GM23338 (cell line): ENCODE measurements at places on chromosomes 11 and 22.

DNA sequence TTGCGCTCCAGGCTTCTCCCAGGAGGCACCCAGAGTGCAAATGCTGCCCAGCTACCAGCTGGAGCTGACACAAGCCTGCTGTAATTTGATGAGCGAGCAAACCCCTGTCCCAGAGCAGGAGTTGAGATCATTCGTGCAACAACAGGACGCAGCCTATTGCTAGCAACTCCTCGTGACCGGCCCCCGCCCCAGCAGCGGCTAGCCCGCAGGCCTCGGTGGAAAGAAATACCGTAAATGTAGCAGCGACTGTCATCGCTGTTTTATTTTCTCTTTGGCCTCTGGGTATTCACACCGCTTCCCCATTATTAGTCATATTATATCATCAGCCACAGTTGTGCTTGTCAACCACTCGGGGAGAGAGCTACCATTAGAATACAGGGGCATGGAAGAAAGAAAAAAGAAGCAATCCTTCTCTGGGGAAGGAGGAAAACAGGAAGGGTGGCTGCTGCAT, 59.2 kb upstream of the ATXN10 start:
- DNase-seq = no peak

DNA sequence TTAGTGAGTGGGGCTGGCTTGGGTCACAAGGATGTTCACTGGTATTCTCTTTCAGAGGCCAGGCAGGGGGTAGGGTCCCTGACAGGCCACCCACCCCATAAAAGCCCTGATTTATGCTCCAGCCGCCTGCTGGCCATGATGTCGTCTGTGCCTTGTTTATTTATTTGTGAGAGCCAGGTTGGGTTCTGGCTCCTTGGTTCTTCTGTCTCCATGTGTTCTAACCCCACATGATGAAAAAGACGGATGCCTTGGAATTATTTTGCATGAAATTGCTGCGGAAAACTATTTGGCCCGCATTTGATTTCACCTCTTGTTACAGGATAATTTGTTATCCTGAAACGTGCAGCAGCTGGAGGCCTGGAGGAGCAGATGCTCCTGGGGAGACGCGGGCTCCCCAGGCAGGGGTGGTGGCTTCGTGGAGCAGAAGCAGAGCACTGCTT, 46.3 kb upstream of the WNT11 start:
- no peak for DNase-seq

DNA sequence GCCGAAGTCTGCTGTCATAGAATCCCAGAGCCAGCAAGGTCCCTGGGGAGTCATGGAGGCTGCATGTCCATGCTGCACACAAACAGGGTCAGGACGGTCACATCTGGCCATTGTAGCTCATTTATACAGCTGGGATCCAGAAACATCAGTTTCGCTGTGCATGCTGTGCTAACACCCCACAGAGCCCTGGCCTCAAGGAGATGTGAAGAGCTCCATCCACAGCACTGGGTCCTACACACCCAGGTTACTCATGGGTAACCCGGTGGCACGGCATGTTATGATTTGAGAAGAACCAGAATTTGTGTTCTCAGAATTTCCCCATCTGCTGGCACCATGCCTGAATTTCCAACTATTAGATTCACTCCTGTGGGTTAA, 146.3 kb upstream of the ARHGAP20 start:
- no peak for DNase-seq

GRCh38 chr22:41920271-41920976, 5.5 kb upstream of the SHISA8 start:
- DNase-seq = no peak

GRCh38 chr22:50269970-50270665, at the start of gene MAPK11:
MAPK11 (minus strand) TSS chr22:50270380; CDS start chr22:50270292, 88 bp downstream.
- no peak for DNase-seq

- DNase-seq = no peak
Measured at GRCh38 chr11:14700593-14700992, 57.0 kb downstream of the PDE3B start.

- DNase-seq = no peak
Measured at GRCh38 chr11:104322696-104323095, 158.7 kb upstream of the PDGFD start.

GRCh38 chr11:821512-822371, 3.0 kb downstream of the PNPLA2 start:
- DNase-seq = no peak

DNA sequence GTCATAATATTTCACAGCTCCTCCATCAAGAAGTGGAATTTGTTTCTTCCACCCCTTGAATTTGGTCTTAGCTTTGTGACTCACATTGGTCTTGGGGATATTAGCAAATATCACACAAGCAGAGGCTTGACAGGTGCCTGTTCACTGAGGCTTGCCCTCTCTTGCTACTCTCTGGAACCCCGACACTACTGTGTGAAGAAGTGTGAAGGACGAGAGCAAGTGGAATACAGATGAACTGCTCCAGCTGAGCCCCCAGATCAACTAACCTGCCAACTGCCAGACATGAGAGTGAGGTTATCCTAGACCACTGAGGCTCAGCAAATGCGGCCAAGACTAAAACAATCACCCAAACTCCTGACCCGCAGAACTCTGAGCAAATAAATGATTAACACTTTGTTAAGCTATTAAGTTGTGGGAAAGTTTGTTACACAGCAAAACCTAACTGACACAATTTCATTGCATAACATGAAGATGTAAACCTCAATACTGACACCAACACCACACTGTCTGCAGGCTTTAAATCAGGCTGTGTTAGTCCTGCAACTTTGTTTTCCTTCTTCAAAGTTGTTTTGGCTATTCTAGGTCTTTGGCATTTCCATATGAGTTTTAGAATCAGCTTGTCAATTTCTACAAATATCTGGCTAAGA, 142.5 kb downstream of the APOL5 start:
- no peak for DNase-seq

DNA sequence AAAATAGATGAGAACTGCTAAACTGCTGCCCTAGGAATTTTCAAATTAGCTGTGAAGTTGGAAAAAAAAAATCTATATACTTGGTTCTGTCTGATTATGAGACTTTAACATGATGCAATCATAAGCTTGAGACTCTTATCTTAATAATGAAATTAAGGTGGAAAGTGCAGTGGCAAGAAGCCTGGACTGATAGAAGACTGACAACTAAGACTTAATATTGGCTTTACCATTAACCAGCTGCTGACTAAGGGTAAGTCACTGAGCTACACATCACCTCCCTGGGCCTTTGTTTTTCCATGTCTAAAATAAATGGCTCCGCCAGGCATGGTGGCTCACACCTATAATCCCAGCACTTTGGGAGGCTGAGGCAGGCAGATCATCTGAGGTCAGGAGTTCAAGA, 56.9 kb downstream of the SLC35F2 start:
- DNase-seq = no peak

GRCh38 chr11:77668760-77669159, 31.2 kb upstream of the CLNS1A start:
- DNase-seq = no peak

DNA sequence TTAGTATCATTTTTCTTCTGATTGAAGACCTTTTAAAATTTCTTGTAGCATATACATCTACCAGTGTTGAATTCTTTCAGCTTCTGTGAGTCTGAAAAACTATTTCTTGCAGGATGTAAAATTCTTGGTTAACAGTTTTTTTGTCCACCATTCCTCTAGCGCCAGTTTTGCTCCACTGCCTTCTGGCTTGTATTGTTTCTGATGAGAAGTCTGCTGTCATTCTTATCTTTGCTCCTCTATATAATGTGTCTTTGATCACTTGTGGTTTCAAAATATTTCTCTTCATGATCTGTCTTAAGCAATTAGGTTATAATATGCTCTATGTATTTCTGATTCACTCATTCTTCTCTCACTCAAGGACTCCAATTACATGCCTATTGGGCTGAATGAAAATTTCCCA, 152.3 kb downstream of the INSC start:
- no peak for DNase-seq

- no peak for DNase-seq
Measured at GRCh38 chr22:43308836-43309235, 34.3 kb downstream of the SCUBE1 start.

- DNase-seq = no peak
Measured at GRCh38 chr11:65503949-65504673, 5.3 kb downstream of the MALAT1 start.

DNA sequence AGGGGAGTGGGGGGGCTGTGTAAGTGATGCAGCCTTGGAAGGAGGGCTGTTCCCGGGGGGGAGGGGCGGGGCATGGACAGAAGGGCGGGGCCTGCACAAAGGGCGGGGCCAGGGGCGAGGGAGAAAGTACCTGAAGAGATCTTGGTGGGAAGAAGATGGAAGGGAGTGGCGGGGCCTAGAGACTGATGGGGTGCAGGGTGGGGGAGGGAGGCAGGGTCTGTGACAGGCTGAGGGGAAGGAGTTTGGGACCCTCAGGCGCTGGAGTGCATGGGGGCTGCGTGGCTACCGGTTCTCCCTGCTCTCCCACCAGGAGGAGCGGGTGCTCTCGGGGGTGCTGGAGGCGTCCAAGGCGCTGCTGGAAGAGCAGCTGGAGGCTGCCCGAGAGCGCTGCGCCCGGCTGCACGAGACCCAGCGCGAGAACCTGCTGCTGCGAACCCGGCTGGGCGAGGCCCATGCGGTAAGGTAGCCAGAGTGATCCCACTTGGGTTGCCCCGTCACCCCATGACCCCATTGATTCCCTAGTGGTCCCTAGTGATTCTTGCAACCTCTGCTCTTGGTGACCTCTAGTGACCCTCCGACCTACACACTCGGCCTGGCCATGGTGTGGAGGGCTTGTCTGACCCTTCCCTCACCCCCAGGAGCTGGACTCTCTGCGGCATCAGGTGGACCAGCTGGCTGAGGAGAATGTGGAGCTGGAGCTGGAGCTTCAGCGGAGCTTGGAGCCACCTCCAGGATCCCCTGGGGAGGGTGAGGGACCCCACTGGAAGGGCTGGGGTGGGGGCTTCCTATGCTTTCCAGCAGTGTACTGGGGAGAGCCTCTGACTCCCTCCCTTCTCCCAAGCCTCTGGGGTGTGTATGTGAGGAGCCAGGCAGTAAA, 3.1 kb downstream of the CCDC88B start:
- no peak for DNase-seq

- no peak for DNase-seq
Measured at GRCh38 chr11:91776655-91777054, 448.0 kb upstream of the FAT3 start.

DNA sequence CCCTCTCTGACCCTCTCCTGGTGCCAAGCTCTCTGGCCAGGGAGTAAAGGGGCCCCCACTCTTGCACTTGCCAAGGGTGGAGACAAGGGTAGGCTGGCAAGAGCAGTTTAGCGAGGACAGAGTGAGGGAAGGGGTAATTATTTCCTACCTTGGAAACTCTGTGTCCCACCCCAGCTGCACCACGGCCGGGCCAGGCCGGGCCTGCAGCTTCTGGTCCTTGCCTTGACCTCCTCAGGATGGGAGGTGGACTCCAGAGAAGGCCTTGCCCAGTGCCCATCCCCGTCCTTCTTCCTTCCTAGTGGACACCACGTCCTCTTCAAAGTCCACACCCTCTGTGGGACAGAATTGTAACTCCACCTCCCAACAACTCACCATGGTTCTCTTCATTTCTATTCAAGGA, 18.4 kb upstream of the OSBPL5 start:
- no peak for DNase-seq

- DNase-seq = no peak
Measured at GRCh38 chr11:24560324-24560723, 63.5 kb downstream of the LUZP2 start.

DNA sequence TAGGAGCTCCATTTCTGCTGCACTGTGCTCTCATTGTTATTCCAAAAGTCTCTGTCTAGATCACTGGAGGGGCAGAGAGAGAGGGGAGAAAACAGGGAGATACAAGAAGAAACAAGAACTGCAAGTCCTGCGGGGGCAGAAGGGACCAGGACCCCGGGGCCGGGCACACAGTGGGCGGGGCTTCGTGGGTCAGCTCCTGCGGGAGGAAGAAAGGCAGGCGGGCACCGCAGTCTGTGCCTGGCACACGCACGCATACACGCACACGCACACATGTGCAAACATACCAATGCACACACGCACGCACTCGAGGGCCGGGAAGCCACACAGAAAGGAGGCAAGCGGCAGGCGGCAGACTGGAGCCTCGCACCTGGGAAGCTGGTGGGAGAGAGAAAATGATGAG, 33.6 kb downstream of the SYT7 start:
- DNase-seq = no peak

GRCh38 chr11:107679255-107680024, 32.4 kb downstream of the SLN start:
- no peak for DNase-seq

GRCh38 chr11:128180441-128181087, 406.8 kb downstream of the ETS1 start:
- DNase-seq = no peak

DNA sequence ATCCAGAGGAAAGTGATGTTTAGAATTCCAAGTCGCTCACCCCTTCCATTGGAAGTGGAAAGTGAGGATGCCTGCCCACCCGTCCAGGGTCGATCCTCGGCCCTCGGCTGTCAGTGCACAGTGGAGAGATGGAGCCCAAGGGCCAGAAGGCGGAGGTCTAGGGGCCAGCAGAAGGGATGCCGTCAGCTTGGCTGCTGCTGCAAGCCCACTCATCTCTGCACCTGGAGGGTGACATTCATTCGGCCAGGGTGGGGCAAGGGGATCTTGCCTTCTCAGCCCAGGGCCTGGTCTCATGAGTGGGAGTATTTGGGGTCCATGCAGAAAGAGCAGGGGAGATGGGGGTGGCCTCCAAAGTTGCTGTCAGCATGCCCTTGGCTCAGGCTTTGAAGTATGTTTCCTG, 30.7 kb downstream of the LINC01488 start:
- DNase-seq = no peak

GRCh38 chr11:11973361-11973800, 35.0 kb downstream of the DKK3 start:
- no peak for DNase-seq

- DNase-seq = no peak
Measured at GRCh38 chr11:85475660-85476517, 151.3 kb downstream of the DLG2 start.

- peak; percentile 25 for DNase-seq
Measured at GRCh38 chr11:121656328-121657090, 203.7 kb upstream of the SORL1-AS1 start.

DNA sequence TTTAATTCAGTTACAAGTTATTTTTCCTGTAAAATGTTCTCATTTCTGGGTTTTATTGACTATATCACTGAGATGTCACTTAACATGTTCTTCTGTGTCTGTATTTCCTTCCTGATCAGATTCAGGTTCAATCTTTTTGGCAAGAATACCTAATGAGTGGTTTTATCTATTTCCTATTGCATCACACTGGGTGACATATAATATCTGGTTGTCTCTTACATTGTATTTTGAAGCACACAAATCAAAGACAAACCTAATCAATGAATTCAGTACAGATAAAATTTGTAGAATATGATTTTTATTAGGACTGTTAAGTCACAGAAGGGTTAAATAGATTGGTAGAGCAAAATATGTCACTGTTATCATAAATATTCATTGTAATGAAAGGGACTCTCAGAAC, 60.4 kb downstream of the BCL2L13 start:
- DNase-seq = no peak

DNA sequence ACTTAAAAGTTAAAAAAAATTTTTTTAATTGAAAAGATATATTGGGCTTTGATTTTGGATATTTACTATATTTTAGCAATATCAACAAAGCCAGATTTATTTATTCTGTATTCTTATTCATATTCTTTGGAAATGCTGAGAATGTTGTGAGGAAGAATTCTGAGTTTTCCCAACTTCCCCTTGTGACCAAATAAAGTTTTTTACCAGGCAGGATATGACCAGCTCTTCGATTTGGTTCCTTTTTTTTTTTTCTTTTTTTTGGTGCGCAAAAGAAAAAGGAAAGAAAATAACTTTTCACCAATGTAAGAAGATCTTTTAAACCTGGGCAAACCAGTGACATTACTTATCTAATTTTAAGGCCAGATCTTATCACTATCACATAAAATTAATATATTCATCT, 12.9 kb downstream of the TCP11L1 start:
- DNase-seq = no peak

GRCh38 chr11:44598831-44599230, 33.4 kb downstream of the CD82 start:
- no peak for DNase-seq
